ENCODE measurements at places on chromosomes 5 and 9.

DNA sequence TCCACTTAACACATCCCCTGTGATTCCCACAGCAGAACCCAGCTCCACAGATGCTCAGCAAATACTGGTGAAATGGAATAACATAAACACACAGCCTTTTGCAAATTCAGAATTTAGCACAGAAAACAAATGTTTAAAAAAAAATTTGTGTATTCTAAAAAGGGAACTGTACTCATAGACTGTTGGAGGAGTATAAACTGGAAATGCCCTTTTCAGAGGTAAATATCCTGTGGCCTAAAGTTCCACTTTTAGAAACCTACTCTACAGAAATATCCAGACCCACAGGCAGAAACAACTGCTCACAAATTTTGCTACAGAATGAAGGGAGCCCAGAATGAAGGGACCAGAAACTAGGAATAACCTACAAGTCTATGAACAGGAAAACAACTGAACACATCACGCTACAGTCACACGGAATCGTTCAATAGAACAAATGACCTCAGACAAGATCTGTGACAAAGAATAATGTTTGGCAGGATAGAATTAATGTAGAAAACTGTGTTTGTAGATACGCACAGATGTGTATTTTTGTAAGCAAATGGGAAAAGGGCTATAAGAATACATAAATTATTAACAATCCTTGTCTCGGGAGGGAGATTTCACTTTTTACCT lies 78.5 kb downstream of the SHB start:
- DNase-seq, result no peak

DNA sequence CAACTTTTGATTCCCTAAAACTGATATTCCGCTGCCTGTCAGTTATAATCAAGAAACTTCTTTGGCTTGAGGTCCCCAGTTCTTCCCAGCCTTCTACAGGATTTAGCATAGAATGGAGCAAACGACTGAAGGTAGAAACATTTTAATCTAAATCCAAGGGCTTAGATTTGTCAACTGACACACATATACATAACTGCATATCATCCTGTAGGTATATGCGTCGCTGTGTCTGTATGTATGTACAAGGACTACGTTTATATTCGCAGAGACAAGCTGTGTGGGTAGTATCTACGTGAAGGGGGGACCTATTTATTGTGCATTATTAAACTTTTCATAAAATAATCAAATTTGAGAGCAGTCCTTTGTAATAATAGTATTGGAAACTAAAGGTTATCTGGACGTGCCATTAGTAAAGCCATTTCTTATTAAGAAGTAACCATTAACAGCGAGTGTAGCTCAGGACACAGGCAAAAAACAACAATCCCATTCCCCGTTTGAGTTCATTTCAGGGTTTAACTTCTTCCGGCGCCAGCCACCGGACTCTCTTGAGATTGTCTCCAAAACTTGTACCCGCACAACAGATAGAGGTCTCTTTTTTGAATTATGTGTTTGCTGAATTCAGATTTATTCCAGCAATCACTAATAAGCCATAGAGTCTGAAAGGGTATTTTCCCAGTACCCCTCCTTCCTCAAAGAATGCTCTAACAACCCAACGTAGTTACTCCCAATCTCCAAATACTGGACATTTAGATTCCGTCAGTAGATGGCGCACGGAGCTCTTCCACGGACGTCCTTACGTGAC lies 2.1 kb upstream of the MLLT3 start:
- DNase-seq, result no peak

DNA sequence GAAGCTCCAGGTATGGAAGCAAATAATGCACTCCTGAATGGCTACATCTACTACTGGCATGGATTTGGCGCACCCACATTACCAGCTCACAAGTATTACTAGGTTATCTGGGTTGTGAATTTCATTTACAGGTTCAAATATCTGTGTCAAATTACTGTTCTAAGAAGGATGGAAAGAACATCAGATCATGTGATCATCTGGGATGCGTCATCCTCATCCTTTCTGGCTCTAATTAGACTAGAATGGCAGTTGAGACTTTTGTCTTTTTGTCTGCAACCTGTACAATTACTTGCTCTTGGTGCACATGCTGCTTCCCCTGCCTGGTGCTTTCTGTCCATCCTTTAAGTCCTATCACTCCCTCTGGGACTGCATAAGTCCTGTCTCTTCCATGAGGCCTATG lies 64.1 kb downstream of the PJA2 start:
- DNase-seq, result no peak

DNA sequence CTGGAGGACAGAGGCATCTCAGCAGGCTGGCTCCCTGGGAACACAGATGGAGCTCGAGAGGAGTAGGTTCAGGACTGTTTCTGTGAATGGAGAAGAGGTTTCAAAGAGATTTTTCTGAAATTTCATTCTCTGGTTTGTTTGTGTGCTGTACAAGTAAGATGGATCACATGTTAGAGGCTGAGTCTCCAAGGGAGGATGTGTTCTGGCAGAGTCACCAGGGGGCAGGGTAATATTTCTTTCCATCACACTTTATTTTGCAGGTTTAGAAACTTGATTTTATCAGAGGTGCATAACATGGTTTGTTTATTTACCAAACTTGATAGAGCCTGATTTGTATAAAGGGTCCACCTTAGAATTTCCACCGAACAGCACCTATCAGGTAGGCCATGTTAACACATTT lies 69.2 kb upstream of the ARL15 start:
- no peak for DNase-seq

- no peak for DNase-seq
Measured at GRCh38 chr5:135543485-135544304, 7.9 kb upstream of the NEUROG1 start.
